DMS79 treated with DMSO at 0.1 percent for 48 hours (cell line): ENCODE measurements at places on chromosomes 2 and 18.

DNA sequence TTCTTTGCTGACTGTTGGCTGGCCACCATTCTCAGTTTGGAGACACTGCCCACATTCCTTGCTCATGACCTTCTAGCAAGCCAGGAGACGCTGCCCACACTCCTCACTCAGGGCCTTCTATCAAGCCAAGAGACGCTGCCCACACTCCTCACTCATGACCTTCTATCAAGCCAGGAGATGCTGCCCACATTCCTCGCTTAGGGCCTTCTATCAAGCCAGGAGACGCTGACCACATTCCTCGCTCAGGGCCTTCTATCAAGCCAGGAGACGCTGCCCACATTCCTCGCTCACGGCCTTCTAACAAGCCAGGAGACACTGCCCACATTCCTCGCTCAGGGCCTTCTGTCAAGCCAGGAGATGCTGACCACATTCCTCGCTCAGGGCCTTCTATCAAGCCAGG lies 131.3 kb upstream of the CBLN2 start:
- DNase-seq, result no peak

- no peak for DNase-seq
These were observed 262.4 kb downstream of the SS18 start for GRCh38 chr18:25827961-25828561.

GRCh38 chr2:237591141-237591881 lies 777 bp upstream of the RAB17 start:
- DNase-seq, result peak; percentile 21

- no peak for DNase-seq
These were observed 58.1 kb upstream of the TTN start for GRCh38 chr2:178865146-178865936.

DNA sequence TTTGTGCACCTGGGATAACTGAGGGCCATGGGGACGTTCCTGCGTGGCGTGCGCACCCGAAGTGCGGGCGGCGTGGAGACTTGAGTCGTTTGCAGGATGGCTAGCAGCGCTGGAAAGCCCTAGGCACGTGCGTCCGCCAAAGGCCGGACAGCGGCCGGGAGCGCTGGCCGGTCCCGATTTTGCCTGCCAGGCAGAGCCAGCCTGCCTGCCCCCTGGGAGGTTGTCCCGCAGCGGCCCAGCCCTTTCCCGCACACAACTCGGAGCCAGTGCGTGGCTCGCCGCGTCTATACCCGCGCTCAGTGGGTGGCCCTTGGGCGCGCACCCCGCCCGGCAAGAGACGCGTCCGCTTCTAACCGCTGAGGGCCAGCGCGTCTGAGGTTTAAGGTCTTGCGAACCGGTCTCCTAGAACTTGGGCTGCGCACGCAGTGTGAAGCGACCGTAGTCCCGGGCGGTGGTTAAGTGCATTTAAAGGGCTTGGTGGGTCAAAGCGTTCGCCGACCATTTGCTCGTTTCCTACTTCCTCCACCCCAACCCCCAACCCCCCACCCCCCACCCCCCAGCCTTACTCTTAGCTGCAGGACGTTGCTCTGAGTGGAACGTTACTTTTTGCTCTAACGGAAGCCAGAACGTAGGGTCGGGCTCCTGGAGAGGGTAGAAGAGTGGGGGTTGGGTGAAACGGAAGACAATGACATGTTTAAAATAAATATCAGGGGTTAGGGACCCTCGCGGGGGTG lies 627 bp downstream of the CDCA7 start:
- DNase-seq, result peak; percentile 74

GRCh38 chr18:79371561-79372121 lies 24.1 kb upstream of the NFATC1 start:
- no peak for DNase-seq

GRCh38 chr18:63708650-63709049 lies 5.9 kb downstream of the SERPINB11 start:
- DNase-seq, result no peak

DNA sequence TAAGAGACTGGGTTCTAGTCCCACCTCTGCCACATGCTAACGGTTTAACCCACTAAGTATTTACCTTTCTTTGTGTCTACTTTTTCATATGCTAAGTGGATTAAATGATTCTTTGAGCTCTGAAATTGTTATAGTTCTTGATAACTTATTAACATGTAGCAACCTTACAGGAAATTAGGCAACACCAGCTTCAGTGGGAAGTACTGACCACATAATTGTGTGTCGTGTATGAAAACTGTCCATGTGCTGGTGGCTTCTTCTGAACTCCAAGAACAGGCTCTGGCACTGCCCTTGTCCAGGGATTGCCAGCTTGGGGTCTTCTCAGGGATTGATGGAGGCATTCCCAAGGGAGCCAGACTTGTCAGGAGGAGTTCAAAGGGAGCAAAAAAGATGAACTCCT lies 427.7 kb downstream of the TGIF1 start:
- no peak for DNase-seq

GRCh38 chr2:229873123-229873581 lies 48.7 kb downstream of the TRIP12 start:
- no peak for DNase-seq

- DNase-seq, result no peak
These were observed 149.8 kb downstream of the AGPS start for GRCh38 chr2:177542396-177542795.

- DNase-seq, result no peak
These were observed 1.3 kb upstream of the LMAN1 start for GRCh38 chr18:59360381-59360780.

DNA sequence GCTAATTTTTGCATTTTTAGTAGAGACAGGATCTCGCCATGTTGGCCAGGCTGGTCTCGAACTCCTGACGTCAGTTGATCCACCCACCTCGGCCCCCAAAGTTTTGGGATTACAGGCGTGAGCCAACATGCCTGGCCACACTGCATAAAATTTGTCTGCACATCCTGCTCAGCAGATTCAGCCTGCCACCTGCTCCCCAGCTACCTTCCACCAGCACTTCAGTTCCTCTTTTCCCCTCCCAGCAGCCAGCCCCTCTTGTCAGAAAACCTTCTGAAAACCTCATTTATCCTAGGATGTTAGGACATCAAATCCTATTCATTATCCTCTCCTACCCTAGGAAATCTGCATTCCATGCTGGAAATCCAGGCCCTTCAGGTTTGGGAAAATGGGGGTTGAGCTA lies 99.4 kb upstream of the STPG4 start:
- DNase-seq, result no peak

GRCh38 chr18:50340078-50340477 lies 34.8 kb upstream of the SKA1 start:
- no peak for DNase-seq

DNA sequence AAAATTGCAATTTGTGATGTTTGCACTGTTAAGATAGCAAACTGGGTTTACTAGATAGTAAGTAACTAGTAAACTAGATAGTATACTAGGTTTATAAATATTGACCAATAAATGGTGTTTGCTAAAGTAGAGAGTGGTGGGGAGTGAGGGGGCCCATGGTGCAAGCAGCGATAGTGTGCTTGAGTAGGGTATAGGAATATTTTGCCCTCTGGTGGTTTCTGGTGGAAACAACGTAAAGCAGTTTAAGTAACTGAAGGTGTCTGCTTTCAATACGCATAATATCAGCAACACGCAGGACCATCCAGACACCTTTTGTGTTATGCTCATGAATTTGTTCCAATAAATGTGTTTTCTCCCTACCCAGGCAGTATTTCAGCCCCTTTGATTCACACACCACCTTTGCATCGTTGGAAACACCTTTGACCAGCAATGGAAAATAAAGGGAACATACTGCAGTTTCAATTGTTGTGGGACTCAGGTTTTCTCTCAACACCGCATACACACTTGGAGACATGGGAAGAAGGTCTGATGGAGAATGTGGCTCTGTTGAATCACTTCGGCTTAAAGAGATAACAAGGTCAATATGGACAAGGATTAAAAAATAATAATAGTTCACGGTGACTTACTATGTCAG lies 16.7 kb upstream of the STAT1 start:
- DNase-seq, result peak; percentile 12

- no peak for DNase-seq
These were observed 55.1 kb downstream of the RBBP8 start for GRCh38 chr18:22988208-22988607.

GRCh38 chr2:223000872-223001796 lies 50.9 kb upstream of the KCNE4 start:
- no peak for DNase-seq

DNA sequence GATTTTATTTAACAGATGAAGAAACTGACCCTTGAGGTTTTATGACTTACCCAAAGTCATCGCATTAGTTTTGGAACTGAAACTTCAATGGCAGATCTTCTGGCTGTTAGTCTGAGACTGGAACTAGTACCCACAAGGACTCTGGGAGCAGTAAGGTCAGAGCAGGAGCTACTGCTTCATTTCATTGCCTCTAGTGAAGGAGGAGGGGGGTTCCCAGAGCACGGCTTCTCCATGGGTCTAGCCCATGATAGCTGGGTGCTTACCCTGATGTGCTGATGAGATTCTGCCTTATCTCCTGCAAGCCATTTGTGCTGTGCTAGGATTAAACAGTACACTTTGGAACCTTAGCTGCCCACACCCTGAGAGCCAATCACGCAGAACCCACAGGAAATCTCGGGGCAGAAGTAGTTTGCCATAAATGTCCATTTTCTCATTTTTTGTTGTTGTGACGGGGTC lies 5.4 kb upstream of the RNASEH1 start:
- DNase-seq, result no peak

DNA sequence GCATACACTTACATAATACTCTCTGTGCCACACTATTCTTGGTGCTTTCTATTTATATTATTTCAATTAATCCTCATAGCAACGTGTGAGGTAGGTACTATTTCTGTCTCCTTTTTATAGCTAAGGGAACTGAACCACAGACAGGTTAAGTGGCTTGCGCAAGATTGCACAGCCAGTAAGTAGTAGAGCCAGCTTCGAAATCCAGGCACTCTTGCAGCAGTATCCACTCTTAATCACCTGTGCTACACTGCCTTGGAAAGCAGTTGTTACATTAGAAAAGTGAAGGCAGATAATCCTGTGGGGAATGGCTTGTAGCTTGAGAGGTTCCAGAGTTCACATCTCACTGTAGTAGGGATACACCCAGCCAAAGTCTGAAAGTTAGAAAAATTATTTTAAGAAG lies 198.3 kb downstream of the LDLRAD4 start:
- no peak for DNase-seq

DNA sequence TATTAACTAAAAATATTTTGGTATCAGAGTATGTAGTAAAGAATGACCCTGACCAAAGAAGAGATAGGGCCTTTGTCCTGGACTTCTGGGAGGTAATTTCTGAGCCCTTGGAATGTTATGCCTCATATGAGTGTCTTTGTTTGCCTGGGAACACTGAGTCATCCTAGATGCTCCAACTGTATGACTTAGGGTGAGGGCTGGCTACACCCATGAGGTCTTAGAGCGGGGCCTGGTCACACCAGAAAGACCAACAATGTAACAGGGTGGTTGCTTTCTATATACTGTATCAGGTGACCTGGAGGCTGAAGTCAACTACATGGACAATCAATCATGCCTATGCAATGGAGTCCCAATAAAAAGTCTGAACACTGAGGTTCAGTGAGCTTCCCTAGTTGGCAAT lies 253.1 kb downstream of the MBD2 start:
- DNase-seq, result no peak

DNA sequence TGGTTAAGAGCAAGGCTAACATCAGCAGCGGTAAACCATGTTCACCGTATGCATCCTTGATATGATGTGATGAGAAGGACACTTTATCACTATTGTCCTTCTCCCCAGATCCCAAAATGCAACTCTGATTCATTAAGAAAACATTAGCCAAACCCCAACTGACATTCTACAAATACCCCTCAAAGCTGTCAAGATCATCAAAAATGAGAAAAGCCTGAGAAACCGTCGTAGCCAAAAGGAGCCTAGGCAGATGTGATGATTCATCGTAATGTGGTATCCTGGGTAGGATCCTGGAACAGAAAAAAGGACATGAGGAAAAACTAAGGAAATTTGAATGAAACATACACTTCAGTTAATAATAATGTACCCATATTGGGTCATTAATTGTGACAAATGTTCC lies 67.3 kb upstream of the ST6GAL2 start:
- no peak for DNase-seq

- no peak for DNase-seq
These were observed 30.0 kb downstream of the CROCC2 start for GRCh38 chr2:240936106-240936505.

- DNase-seq, result peak; percentile 30
These were observed 70.2 kb upstream of the GALNT3 start for GRCh38 chr2:165864296-165864695.

- DNase-seq, result no peak
These were observed 297.0 kb upstream of the NXPH2 start for GRCh38 chr2:139077099-139077737.

DNA sequence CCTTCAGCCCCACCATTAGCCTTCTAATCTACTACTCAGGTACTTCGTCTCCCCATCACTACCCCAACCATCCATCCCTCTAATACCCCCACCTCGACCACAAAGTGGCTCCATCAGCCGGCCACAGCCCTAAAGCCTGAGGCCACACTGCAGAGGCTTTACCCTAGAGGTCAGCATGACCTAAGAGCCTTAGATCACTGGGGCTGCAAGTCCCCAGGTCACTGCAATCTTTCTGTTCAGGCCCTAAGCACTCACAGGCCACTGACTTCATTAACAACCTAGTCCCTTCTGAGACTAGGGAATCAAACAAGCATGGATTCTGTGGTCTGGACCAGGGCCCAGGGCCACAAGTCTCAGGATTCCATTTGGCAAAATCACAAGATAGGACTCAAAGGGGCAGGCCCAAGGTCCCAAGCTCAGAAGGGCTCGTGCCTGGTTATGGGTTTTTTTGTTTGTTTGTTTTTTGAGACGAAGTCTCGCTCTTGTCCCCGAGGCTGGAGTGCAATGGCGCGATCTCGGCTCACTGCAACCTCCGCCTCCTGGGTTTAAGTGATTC lies 37.0 kb upstream of the PKDCC start:
- DNase-seq, result no peak

DNA sequence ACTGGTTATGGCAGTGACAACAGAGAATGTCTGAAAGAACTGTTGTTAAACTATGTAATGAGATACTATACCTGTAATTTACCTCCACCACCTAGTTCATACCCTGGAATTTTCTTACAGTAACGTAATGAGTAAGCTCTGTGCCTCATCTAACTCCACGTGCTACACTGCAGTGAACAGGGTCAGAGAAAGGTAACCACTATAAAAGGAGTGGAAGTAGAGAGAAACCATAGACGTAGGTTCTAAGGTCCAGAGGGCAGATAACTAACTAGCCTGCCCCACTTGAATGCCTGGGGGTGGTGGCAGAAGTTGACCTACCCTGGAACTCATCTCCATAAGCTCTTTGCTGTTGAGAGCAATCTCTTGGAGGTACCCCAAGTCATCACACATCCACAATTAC lies 32.0 kb upstream of the B4GALT6 start:
- DNase-seq, result no peak

DNA sequence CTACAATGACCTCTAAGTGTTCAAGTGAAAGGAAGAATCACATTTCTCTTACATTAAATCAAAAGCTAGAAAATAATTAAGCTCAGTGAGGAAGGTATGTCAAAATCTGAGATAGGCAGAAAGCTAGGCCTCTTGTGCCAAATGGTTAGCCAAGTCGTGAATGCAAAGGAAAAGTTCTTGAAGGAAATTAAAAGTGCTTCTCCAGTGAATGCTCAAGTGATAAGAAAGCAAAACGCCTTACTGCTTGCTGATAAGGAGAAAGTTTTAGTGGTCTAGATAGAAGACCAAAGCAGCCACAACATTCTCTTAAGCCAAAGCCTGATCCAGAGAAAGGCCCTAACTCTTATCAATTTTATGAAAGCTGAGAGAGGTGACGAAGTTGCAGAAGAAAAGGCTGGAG lies 932.3 kb upstream of the ACVR2A start:
- no peak for DNase-seq

GRCh38 chr18:76505614-76506013 lies 10.6 kb upstream of the ZNF516 start:
- no peak for DNase-seq
